ENCODE measurements at places on chromosomes 3 and 15.

DNA sequence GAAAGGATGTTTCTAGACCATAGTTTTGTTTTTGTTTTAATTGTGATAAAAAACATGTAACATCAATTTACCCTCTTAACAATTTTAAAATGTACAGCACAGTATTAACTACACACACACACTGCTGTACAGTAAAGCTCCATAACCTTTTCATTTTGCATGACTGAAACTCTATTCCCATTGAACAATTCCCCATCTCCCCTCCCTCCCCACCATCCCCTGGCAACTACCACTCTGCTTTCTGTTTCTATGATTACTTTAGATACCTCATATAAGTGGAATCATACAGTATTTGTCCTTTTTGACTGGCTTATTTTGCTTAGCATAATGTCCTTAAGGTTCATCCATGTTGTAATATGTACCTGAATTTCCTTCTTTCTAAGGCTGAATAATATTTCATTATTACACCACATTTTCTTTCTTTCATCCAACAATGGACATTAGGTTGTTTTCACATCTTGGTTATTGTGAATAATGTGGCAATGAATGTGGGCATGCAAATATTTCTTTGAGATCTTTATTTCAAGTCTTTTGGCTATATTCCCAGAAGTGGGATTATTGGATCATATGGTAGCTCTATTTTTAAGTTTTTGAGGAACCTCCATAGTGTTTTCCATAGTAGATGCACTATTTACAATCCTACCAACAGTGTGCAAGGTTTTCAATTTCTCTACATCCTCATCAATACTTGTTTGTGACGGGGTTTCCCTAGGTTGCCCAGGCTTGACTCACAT is 10.7 kb downstream of the CHST14 start:
- no peak for DNase-seq

DNA sequence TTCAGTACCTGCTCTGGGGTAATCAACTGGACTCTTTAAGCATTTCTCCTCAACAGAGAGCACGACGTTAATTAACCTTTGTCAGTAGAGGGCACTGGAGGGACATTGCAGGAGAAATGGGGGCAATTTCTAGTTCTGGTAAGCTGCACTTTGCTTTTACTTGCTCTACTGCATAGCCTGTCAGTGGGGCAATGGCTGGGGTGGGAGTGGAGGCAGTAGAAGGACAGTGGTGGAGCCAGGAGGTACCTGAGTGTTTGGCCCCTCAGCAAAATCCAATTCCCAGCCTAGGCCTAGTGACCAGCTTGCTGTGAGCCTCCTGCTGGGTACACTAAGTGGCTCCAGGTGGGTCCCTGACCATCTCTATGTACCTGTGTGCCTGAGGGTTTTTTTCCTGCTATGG is 18.3 kb upstream of the MED12L start:
- DNase-seq = no peak

GRCh38 chr3:123404391-123404790 is 44.5 kb downstream of the ADCY5 start:
- DNase-seq = no peak

DNA sequence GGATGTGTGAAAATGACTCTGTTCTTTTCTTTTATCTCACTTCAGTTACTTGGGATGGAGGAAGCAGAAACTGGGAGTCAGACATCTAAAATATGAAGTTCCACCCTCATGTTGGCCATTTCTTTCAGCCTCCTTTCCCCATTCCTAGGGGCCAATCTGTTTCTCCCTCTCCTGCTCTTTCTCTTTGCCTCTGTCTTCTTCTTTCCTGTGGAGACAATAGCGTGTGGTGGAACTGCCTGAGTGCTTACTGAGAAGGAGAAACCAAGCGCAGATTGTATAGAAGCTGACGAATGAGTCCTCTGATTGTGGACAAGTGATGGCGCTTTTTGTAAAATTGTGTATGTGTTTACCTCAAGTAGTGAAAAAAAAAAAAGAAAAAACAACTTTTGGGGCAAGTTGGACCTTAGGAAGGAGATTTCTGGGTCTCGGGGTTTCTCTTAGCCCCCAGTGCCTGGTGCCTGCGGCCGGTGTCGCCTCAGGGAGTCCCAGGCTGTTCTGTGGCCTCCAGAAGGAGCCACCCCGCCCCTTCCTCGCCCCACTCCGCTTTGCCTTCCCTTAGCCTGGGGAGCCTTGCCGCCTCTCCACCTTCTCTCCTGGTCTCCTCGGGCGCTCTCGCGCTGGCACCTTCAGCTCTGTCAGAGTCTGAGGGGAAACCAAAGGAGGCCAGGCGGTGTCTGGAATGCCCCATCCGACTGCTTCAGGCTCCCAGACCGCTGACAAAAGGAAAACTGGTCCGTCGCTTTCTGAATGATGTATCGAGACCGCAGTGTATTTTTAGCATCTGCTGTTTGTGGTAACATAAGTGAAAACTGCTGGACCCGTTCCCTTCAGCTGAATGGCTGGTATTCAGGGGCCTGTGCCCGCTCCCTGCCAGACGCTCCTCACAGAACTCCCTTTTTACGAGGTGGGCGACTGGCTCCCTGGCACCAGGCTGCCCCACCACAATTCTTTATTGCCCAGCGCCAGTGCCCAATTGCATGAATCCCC is 30.1 kb downstream of the SCG5 start:
- no peak for DNase-seq

DNA sequence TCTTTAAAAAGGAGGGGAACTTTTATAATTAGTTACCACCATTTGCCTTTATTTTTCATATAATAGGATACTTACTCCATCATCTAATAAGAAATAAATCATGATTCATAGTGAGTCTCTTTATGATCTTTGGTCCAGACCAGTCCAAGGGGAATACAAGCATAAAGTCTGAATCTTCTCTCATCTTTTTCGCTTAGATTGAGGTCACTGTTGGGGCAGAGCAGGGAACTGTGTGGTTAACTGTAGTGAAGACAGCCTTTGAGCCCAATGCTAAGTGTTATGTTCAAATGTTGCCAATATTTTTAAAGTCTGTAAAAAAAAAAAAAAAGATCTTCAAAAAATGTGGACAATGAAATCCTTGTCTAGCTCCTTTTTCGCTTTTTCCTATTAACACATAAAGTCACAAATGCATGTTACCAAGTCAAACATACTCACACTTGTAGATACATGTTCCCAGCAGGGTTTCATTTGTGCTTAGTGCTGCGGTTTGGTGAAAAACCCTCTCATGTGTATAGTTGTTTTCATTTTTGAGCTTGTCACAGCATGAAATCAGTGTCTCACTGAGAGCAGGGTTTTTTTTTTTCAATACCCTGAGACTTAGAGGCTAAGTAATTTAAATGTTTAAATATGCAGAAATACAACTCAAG is 72.1 kb downstream of the EPHA3 start:
- no peak for DNase-seq

DNA sequence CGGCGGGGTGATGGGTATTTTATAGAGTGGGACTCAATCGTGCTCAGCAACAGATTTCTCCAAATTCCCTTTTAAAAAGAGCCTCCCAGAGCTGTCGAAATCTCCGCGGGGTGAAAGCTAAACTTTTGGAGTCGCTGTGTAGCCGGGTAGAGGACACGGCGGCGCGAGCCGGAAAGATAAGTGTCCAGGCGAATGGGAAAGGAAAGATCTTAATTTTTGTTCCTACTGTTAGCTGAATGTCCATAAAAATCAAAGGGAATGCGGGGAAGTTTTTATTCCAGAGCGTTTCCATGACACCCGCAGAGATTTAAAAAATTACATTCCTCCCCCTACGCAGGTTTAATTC is 9.1 kb downstream of the EOMES start:
- no peak for DNase-seq

DNA sequence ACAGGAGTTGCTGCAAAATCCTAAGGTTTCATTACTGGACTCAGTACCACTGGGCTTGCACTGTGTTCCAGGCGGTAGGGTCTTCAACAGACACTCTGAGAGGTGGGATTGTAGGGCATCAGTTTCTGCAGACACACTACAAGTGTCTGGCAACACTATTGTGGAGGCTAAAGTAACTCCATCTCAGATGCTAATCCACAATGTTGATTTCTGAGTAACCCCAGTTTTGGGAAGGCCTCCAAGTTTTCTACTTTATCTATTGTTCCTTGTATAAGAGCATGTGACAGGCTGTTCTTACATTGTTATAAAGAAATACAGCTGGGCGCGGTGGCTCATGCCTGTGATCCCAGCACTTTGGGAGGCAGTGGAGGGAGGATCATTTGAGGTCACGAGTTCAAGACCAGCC is 2.5 kb upstream of the ABHD5 start:
- DNase-seq = no peak

DNA sequence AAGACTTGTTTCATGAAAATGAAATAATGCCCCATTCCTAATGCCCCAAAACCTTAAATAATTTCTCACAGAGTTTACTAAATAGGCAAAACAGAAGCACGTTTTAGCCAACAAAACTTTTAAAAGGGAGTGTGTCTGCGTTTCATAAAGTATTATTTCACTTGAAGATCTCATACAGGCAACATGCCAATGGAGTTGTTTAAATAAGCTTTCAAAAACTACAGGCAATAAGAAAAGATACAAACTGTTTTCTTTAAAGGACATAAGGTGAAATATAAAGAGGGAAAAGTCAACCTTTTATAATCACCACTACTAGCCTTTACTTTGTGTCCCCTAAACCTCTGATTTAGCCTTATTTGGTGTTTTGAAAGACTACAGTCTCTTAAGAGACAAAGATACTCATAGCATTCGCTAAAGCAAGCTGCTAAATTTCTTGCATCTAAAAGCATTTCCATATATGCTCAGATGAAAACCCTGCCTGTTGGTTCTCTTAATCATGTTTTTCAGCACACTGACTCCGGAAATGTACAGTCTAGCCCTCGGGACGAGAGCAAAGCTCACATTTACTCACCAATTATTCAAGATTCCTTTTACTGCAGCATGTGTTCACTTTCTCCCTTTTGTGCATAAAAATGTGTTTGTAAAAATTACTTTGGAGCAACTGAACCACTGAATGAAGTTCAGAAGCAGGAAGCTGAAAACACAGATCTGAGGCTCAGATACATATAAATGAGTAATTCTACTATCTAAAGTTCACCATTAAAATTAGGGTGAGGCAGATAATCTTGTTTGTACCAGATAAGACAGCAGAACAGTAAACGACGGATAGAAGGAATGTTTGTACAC is 119.0 kb downstream of the GOLIM4 start:
- DNase-seq = no peak

DNA sequence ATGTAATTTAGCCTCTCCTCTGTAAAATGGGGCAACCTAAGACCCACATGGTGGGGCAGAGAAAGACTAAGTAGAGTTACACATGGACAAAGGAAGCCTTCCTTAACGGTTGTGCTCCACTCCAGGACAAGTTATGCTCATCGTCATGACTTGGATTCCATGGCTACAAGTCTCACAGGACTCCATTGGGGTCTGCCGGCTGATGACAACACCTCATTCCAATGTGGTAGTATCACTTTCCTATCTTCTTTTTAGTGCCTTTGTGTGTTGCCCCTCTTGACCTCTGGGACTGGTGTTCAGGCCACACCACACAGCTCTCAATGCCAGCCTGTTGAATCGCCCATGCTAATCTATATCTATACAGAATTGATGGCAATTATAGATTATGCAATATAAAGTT is 181.3 kb upstream of the WNT5A start:
- no peak for DNase-seq

GRCh38 chr3:21345382-21345976 is 405.5 kb downstream of the ZNF385D start:
- no peak for DNase-seq

- no peak for DNase-seq
These were observed 363.3 kb downstream of the ULK4 start for GRCh38 chr3:41598402-41599126.

All from stimulated activated CD8-positive, alpha-beta memory T cell treated with anti-CD3 and anti-CD28 coated beads, Interleukin-4, amount 100 ng/mL, for 1 hour (primary cell).